ENCODE measurements at places on chromosomes 6 and 20.

GRCh38 chr6:650098-650497 is 6.8 kb downstream of the HUS1B start:
- no peak for DNase-seq

GRCh38 chr6:164926686-164927085 is 382.7 kb downstream of the C6orf118 start:
- no peak for DNase-seq

DNA sequence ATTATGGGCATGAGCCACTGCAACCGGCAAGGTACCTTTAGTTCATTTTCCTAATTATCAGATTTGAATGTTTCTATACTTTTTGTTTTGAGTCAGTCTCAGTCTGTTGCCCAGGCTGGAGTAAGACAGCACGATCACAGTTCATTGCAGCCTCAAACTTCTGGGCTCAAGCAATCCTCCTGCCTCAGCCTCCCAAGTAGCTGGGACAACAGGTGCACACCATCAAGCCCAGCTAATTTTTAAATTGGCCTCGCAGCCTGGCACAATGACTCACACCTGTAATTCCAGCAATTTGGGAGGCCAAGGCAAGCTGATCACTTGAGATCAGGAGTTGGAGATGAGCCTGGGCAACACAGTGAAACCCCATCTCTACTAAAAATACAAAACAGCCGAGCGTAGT is 24.4 kb downstream of the STAU1 start:
- DNase-seq = no peak

DNA sequence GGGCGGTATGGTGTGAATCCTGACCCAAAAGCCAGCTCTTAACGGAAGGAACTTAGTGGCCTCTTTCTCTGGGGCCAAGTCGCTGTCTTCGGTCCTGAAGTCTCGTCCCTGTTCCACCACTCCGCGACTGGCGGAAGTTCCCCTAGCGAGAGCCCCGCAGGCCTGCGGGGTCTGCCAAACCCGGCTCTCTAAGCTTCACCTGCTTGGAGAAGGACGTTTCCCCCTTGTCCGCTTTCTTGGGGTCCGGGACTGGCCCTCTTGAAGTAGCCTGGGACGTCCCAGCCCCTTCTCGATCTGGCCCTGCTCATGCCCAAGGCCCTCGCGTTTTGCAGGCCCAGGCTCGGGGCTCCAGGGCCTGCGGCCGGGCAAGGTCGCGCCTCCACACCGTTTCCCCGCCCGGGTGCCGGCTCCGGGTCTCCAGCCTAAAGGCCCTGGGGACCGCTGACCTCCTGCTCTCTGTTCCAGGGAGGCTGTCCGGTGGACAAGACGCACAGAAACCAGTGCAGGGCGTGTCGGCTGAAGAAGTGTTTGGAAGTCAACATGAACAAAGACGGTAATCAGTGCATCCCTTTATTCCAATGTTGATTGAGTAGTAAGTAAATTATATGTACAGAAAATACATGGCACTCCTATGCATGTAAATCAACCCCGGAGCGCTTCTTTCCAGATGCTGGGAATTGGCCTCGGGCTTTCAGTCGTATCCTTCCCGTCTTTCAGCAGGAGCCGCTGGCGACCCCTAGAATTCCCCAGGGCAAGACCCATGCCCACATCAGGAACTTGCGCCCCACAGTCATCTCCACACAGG is 8.8 kb downstream of the NR2E1 start:
- DNase-seq = peak; percentile 69

DNA sequence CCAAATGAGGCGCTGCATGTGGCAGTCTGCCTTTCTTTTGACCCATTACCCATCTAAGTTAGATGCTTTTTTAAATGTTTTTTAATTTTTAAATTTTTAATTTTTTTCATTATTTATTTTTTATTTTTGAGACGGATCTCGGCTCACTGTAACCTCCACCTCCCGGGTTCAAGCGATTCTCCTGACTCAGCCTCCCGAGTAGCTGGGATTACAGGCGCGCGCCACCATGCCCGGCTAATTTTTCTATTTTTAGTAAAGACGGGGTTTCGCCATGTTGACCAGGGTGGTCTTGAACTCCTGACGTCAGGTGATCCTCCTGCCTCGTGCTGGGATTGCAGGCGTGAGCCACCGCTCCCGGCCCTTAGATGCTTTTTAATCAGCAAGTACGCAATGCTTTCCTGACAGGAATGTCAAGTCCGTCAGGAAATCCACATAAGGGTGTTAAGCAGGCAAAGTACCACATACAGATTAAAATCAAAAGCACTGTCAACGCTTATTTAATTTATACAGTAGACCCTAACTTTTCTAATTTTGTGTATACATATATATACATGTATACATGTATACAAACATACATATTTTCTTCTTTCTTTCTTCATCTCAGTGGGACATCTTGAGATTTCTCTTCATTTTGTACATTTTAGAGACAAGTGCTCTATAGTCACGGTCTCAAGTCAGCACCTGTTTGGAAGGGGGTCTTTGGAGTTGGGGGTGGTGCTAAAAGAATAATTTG is 995 bp upstream of the GSTA4 start:
- DNase-seq = peak; percentile 56

- no peak for DNase-seq
Observed at GRCh38 chr6:70396796-70397729, 16.2 kb upstream of the FAM135A start.
